ENCODE measurements at places on chromosomes 3 and 15.

- DNase-seq = no peak
These were observed 530.2 kb downstream of the MCTP2 start for GRCh38 chr15:94761574-94761973.

DNA sequence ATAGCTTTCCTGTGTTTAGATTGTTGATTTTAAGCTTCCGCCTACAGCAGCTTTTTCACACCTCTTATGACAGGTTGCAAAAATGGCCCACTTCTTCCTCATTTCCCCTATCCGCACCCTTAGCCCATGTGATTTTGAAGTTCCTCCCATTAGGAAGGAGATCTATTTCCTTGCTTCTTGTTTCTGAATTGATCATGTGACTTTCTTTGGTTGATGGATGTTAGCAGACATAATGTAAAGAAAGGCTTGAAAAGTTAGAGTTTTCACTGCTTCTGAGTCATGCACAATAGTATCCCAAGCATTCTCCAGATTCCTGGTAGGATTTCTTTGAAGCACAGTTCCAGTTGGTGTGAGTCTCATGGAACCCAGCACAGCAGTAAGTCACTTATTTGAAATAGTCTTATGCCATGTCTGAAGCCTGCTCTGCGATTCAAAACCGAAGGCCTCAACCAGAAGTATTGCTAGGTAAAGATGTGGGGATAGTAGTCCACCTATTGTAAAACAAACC is 76.6 kb downstream of the EDEM1 start:
- DNase-seq = no peak

DNA sequence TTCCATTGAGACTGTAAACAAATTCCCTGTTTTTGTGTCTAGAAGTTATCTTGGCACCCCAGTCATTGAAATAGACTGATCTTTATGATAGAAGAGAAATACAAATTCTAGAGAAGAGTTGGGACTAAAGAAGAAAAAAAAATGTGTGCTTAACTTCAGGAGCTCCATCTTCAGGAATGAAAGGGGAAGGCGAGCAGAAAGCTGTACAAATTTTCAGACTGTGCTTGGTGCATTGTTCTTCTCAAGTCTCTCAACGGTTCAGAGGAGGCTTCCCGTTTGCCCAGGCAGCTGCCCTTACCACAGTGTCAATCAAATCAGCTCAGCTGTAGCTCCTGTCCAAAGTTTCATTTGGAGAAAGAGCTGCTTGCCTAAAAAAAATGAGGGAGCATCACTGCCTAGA is 41.7 kb downstream of the OXSM start:
- no peak for DNase-seq

GRCh38 chr3:187084580-187084979 is 54.7 kb downstream of the RPL39L start:
- no peak for DNase-seq

- peak; percentile 27 for DNase-seq
These were observed 5.3 kb upstream of the VIPR1 start for GRCh38 chr3:42497009-42497731.

DNA sequence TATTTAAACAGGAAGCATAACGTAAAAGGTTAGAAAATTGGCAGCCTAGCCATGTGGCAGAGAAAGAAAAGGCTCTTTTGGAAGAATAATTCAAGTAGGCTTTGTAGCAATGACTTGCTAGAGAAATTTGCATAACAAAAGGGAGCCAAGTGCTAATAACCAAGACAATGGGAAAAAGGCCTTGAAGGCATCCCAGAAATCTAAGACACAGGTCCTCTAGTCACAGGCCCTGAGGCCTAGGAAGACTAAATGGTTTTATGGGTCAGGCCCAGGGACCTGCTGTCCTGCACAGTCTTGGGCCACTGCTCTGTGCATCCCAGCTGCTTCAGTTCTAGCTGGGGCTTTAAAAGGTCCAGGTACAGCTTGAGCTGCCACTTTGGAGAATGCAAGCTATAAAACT is 78.5 kb downstream of the FGF7 start:
- DNase-seq = no peak

DNA sequence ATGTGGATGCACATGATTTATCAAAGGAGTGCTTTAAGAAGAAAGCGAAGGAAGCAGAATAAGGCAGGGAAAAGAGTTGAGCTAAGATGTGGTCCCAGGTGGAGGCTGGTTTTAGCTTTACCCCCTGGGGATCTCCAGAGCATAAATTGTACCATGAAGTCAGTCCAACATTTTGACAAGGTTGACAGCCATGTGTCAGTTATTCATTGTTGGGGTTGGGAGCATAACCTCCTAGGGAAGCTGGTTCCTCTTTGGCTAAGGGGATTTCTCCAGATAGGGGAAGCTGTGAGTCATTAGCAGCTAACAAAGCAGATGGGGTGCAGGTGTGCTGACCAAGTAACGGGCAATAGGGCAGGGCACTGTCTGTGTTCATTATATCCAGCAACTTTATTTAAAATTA is 123.7 kb upstream of the IGSF10 start:
- DNase-seq = no peak

DNA sequence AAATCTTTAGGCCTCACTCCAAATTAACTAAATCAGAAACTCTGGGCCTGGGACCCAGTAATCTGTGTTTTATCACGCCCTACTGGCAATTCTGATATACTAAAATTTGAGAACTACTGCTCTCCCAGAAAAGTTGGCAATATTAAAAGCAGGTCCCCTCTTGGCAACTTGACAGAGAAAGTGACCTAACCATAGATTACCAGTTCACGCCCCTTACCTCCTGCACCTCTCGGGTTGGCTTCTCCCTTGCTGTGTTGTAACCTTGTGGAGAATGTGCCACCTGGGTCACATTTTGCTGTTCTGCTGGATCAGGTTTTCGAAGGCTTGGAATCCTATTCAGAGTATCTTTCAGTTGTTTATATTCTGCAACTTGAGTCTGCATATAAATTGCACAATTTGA is 59.1 kb downstream of the GOLIM4 start:
- no peak for DNase-seq

DNA sequence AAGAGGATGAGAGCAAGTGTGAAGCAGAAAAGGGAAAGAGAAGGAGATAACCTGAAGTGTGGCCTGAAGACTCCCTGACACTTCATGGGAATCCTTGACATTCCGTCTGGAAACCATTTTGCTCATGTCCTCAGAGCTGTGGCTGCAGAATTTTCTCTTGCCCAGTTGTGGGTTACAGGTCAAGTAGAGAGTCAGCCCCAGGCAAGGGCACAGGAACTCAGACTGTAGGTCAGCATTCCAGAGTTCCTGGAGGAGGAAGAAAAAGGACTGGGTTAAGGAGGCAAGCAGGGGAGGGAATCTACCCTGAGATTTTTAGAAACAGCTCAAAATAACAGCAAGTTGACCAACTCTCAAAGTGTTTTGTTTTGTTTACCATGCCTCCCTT is 4.1 kb upstream of the THSD4 start:
- no peak for DNase-seq

DNA sequence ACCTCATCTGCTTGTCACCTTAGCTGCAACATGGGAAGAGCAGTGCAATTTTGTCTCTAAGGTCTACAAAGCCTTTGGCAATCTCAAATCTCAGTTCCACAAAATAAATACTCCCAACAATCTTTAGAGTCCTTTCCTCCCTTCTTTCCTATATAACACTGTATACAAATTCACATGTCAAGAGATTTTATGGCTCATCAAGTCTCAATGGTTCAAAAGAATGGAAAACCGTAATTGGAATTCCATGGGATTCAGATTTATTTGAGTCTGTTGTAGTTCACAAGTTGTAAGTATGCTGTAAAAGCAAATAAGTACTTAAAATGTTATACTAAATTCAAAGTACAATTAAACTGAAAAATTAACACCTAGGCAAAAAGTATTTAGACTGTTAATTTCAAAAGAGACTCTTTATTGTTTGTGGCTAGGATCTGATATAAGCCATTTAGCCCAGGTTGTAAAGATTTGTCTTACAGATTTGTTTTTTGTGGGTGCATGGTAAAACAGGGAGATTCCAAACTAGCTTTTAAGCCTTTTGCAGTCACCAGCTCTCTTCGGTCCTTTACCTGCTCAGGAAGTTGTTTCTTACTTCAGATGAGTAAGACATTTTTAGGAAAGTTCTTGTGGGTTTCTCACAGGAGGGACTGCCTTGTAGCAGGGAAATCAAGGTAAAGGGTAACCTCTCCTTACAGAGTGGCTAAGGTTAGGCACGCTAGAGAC is 50.1 kb downstream of the CMSS1 start:
- no peak for DNase-seq

GRCh38 chr3:37111199-37111598 is 63.2 kb downstream of the LRRFIP2 start:
- DNase-seq = no peak

DNA sequence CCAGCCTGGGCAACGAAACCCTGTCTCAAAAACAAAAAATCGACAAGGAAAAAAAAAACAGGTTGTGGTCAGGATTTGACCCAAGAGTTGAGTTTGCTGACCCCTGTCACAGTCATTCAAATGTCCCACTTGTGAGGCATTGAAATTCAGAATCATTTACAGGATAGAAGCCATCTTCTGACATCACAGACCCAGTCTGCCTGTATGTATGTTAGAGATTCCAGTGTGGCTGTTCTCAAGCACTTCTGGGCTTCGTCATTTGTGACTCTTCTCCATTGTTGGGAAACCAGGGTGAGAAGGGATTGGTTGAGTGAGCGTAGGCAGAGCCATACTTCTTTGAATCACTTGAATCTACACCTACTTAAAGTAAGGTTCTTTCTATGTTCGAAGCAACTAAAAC is 57.1 kb downstream of the LMLN start:
- DNase-seq = no peak

GRCh38 chr3:195270079-195270816 is 711 bp downstream of the XXYLT1 start:
- no peak for DNase-seq

GRCh38 chr15:39608185-39609139 is 27.6 kb downstream of the THBS1 start:
- no peak for DNase-seq

- DNase-seq = no peak
These were observed 932.9 kb downstream of the ROBO1 start for GRCh38 chr3:78834910-78835309.

GRCh38 chr3:31041161-31041978 is 146.9 kb upstream of the GADL1 start:
- no peak for DNase-seq

GRCh38 chr15:41975669-41976068 is 3.3 kb upstream of the EHD4 start:
- DNase-seq = no peak

GRCh38 chr15:93213281-93213680 is 124.3 kb upstream of the RGMA start:
- no peak for DNase-seq

Data from putamen (tissue), 1 donor.